Stimulated activated CD4-positive, alpha-beta T cell treated with anti-CD3 and anti-CD28 coated beads, TNF-alpha, amount 100 ng/mL, for 24 hours (primary cell): ENCODE measurements at places on chromosomes 16 and 17.

DNA sequence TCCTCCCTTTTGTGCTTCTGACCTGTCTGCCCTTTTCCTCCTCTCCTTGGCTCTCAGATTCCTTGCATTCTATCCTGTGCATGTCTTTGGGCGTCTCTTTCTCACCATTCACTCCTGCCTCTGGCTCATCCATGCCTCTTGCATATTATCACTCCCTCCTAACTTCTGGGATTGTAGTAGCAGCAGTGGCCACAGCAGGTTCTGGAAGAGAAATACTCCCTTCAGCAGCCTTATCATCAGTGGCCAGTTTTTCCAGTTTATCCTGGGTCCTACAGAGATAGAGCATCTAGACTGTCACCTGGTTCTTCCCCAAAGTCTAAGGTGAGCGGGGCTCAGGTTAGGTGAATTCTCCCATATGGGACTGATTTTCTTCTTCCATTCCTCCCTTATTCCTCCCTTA lies 354.0 kb upstream of the CCL2 start:
- DNase-seq, result no peak

- no peak for DNase-seq
Measured at GRCh38 chr17:17443173-17443572, 33.6 kb upstream of the MED9 start.

- DNase-seq, result no peak
Measured at GRCh38 chr16:57623251-57624043, 5.0 kb upstream of the ADGRG1 start.

DNA sequence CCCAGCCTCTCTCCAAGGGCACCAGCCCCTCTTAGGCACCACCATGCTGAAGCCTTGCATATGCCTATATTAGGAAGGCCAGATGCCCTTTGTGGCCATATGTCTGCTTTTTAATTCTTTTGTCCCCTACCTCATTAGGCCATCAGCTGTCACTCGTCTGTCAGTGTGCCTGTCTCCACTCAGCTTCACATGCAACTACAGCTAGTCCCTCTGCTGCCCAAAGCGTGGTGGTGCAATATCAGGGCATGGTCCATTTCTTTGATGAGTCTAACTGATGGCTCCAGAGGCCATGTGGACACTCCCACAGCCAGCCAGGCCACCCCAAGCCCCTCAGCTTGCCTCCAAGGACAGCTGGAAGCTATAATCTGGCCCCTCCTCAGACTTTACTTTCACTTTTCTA lies 36.3 kb downstream of the MYO18A start:
- no peak for DNase-seq

DNA sequence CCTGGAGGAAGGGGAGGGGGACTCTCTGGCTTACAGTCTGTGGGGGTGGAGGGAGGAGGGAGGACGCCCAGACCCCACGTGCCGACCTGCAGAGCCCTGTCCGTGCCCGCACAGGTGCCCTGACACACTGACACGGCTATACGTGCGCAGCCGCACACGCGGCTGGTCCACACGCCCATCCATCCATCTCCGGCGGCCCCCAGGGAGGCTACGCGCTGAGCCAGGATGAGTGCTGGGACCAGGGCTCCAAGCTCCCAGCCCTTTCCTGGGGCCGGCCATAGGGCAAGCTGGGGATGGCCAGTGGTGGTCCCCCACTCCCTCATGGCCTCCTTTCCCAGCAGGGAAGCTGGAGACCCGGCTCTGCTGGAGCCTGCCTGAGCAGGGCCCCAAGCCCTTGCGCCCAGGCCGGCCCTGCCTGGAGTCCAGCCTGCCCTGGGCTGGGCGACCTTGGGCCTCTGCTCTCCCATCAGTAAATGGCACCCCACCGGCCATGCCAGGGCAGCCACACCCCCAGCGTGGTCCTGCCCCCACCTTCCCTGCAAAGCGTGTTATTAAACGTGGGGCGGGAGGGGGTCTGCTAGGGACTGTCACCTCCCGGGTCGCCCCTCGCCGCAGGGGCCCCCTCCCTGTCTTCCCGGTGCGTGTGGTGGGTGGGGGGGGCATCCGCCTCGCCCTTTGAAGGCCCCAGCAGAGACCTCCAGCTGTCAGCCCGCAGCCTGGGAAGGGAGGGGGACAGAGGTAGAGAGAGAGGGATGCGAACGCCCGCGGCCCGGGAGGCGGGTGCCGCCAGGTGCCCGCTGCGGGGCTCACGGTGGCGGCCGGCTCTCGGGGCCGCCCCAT lies 863 bp downstream of the CASKIN1 start:
- no peak for DNase-seq

DNA sequence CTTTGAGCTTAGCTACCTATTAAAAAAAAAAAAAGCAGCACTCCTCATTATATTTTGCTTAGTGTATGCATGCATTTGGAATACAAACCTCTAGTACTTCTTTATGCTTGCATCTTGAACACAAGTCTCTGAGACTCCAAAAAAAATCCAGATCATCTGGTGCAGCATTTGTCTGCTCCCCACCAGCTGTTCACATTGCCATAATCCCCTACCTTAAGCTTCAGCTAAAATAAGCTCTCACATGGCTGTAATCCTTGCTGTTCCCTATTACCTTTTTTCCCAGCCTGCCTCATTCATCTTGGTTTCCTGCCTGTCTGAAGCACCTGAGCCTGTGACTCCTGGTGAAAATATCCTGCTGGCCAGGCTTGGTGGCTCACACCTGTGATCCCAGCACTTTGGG lies 7.5 kb upstream of the NFATC2IP start:
- DNase-seq, result no peak

DNA sequence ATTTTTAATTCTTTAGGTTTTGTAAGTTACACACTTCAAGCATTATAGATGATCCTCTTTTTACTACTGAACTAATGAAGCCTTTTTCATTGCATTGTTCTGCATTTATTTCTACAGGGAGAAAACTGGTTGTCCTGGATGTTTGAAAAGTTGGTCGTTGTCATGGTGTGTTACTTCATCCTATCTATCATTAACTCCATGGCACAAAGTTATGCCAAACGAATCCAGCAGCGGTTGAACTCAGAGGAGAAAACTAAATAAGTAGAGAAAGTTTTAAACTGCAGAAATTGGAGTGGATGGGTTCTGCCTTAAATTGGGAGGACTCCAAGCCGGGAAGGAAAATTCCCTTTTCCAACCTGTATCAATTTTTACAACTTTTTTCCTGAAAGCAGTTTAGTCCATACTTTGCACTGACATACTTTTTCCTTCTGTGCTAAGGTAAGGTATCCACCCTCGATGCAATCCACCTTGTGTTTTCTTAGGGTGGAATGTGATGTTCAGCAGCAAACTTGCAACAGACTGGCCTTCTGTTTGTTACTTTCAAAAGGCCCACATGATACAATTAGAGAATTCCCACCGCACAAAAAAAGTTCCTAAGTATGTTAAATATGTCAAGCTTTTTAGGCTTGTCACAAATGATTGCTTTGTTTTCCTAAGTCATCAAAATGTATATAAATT lies 53.0 kb downstream of the TUBD1 start:
- DNase-seq, result no peak

- DNase-seq, result no peak
Measured at GRCh38 chr17:75194879-75195278, 10.6 kb upstream of the NUP85 start.

GRCh38 chr17:51401279-51401678 lies 140.9 kb downstream of the UTP18 start:
- DNase-seq, result no peak

DNA sequence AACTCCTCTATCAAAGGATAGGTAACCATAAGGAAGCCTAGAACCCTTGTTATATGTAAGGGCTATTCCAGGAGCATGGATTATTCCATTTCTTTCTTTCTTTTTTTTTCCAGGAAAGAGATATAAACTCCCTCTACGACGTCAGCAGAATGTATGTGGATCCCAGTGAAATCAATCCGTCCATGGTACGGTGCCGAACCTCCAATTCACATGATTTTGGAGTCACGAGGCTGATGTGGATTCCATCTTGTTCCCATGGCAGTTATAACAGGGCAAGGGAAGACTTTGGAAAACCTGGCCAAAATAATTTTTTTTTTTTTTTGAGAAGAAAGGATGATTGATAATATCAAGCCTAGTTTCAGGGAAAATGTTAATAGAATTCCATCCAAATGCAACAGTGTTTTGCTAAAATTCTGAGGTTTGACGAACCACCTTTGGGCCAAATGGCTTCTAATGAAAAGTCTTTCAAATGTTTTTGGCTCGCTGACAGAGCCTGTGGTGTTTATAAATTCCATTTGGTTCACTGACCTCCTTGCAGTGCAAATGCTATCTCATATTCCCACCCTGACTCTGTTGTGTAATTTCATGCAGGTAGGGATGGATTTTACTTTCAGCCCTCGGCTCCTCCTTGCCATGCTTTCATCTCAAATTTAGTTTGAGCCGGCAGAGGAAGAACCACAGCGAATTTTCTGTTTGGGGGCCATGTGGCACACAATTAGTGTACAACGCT lies 90.0 kb downstream of the SDR42E1 start:
- DNase-seq, result no peak

- DNase-seq, result no peak
Measured at GRCh38 chr16:82623241-82623640, 3.5 kb upstream of the CDH13 start.

GRCh38 chr17:55571095-55571494 lies 59.8 kb upstream of the SMIM36 start:
- no peak for DNase-seq

DNA sequence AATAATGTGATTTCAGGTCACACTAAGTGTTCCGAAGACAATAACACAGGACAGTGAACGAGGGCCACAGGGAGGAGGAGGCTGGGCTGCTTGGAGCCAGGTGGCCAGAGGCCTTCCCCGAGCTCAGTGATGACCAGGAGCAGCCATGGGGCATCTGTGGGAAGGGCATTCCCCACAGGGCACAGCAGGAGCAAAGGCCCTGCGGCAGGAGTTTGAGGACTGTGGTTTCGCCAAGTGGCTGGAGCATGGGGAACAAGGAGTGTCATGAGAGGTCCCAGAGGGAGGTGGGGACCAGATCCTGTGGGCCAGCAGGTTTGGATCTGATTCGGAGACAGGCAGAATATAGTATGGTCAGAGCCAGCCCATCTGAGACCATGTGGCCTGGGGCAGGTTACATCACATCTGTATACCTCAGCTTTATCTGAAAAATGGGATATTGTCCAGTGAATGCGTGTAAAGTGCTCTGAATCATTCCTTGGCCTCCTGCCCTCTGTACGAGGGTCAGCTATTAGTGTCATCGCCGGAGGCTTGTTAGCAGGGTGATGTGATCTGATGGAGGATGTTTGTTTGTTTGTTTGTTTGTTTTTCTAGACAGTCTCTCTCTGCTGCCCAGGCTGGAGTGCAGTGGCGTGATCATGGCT lies 176.8 kb downstream of the KATNIP start:
- no peak for DNase-seq

DNA sequence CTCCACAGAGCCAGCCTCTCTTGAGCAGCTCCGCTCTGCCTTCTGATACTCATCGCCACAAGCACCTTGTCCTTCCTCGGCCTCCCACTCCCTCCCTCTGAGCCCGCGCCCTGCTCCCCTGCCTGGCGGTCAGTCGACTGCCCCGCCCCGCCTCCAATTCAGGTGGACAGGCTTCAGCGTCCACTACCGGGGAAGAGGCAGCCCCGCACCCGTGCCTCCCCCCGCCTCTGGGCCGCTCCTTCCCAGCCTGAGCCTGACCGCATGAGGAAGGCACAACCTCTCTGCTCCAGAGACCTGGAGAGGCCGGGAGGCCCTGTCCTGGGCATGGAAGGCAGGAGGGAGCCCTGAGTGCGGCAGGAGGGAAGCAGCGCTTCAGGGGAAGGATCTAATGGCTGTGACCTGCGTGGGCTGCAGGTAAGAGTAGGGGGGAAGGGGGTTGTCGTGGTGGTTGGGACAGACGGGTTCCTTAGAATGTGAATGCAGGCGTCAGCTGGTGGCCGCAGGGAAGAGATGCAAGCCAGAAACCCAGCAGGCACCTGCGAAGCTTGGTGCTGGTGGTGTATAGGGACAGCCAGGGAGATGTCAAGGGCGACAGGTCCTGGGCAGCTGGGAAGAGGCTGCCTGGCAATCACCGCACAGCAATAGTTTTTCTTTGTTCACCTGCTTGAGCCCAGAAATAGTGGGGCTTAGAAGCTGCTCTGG lies 3.0 kb upstream of the SLC6A4 start:
- no peak for DNase-seq

GRCh38 chr17:17924857-17925250 lies 47.3 kb downstream of the TOM1L2 start:
- DNase-seq, result no peak

DNA sequence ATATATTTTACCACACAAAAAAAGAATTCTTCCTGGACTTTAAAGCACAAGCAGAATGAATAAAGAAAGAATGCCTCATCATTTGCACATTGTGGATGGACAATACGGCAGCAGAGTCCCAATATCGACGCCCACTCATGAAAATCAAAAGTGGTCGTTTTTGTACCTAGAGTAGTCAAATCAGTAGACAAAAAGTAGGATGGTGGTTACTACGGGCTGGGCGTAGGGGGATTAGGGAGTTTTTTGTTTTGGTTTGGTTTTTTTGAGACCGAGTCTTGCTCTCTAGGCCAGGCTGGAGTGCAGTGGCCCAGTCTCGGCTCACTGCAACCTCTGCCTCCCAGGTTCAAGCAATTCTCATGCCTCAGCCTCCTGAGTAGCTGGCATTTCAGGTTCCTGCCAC lies 8.6 kb upstream of the CENPV start:
- no peak for DNase-seq

DNA sequence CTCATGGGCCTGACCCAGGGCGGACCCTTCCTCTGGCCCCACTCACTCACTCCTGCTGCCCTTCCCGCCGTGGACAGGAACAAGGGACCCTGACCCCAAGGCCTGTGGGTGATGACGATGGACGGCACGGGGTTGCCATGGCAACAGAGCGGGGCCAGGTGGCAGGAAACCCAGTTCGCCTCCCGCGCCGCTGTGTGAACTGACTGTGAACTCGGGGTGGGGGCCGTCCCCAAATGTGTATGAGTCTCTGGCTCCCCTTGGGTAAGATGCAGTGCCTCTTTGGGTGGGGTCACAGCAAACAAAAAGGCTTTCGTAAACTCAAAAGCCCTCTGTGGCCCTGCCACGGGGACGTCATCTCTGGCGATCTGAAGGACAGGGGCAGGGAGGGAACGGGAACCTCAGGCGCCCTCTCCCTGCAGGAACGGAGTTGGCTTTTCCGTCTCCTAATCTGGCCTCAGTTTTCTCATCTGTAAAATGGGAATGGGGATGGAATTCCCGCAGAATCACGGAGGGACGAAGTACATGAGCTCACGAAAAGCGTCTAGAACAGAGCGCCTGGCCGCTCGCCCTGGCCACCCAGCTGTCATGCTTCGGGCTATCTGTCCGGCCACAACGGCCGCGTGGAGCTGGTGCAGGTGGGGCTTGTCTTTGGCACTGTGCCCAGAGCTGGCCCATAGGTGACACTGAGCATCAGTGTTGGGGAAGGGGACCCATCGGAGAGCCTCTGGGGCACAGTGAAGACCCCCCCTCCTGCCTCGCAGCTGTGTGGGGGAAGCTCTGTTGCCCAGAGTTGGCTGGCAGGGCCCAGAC lies 44.9 kb upstream of the PABPN1L start:
- DNase-seq, result no peak

DNA sequence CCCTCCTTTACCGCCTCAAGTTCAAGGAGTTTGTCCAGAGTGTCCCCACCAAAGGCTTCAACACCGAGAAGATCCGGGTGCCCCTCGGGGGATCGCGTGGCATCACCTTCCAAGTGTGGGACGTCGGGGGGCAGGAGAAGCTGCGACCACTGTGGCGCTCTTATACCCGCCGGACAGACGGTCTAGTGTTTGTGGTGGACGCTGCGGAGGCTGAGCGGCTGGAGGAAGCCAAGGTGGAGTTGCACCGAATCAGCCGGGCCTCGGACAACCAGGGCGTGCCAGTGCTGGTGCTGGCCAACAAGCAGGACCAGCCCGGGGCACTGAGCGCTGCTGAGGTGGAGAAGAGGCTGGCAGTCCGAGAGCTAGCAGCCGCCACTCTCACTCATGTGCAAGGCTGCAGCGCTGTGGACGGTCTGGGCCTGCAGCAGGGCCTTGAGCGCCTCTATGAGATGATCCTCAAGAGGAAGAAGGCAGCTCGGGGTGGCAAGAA lies 1.1 kb downstream of the ARL4D start:
- DNase-seq, result no peak
